Activated CD8-positive, alpha-beta T cell treated with anti-CD3 and anti-CD28 coated beads for 36 hours (primary cell): ENCODE measurements at places on chromosomes 3 and 15.
A peak's percentile ranks its signal among the peaks of the same experiment; 100 is the strongest.

- no peak for DNase-seq
These were observed 682.2 kb downstream of the SQOR start for GRCh38 chr15:46317029-46317428.

DNA sequence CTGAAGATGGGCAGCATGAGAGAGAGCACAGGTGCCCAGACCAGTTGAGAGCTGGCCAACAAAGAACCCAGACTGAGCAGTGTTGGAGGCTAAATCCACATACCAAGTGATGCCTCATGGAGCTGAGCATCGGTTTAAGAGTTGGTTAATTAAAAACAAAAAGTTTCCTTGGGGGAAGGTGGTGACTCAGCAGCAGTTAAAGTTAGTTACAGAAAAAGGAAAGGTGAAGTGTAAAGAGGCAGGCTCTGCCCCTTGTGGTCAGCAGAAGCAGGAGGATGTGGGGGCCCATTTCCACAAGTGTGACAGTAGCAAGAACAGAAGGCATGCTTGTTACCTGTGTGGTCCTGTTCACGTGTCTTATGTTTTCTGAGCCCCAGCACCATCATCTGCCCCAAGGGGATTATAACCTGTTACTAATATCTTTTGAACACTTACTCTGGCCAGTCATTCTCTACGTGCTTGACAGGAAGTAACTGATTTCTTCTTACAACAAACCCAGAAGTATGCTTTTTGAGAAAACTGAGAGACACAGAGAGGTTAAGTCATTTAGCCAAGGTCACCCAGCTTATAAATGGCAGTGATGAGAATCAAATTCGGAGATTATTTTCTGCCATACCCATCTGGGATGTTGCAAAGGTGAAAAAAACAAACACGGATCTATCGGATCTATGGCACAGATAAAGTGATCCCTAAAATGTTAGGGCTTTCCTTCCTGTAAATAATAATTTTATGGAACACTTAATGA, 91.0 kb downstream of the EPHB1 start:
- peak; percentile 28 for DNase-seq

GRCh38 chr15:68646696-68647095, 67.9 kb downstream of the CORO2B start:
- no peak for DNase-seq

- DNase-seq, result no peak
These were observed 60.0 kb downstream of the DNASE1L3 start for GRCh38 chr3:58150810-58151199.
